NCI-H524 (cell line): ENCODE measurements at places on chromosomes 11 and 22.

DNA sequence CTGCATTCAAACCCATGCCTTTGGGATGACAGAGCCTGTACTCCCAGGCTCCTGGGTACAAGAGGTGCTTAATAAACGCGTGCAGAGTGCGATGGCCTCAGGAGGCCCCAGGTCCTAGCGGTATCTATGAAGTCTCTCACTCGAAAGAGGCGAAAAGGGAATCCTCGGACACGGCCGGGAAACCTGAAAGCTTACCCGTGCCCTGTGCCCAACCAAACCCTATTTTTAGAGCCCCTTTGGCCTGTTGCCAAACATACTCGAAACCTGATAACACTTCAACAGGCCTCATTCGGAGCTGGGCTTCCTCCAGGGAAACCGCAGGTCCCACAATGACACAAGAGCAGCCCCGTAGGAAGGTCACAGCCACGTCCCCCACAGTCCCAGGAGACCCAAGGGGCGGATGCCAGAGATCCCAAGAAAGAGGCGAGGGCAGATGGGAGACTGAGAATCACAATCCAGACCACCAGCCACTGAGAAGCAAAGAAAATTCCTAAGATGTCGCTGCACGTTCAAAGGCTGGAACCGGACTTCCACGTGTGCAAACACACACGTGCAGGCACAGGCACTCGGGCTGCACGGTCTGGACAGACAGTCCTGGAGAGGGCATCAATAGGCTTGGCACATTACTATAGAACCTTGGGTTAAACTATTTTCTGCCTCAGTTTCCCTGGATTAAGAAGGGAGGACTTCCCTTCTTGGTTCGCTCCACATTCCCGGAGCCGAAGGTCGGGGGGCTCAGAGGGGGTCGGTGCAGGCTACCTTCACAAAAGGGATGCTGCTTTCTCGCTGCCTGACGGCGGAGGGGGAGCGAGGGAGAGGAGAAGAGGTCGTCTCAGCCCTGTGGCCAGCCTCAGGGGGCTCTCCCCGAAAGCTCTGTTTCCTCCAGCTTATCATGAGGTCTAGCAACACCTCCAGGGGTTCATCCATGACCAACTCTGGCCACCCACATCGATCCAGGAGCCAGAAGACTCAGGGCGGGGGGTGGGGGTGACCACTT lies 8.2 kb downstream of the PDGFB start:
- DNase-seq = peak; percentile 80

DNA sequence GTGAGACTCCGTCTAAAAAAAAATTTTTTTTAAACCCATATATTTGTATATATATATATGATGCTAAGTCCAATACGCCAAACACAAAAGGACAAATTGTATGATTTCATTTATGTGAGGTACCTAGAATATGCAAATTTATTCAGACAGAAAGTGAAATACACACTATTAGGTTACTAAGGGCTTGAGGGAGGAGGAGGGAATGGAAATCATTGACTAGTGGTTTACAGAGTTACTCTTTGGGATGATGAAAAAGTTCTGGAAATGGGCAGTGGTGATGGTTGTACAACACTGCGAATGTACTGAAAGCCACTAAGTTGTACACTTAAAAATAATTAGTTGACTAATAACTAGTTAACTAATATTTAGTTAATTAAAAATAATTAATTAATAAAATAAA lies 36.2 kb upstream of the FGF3 start:
- no peak for DNase-seq

DNA sequence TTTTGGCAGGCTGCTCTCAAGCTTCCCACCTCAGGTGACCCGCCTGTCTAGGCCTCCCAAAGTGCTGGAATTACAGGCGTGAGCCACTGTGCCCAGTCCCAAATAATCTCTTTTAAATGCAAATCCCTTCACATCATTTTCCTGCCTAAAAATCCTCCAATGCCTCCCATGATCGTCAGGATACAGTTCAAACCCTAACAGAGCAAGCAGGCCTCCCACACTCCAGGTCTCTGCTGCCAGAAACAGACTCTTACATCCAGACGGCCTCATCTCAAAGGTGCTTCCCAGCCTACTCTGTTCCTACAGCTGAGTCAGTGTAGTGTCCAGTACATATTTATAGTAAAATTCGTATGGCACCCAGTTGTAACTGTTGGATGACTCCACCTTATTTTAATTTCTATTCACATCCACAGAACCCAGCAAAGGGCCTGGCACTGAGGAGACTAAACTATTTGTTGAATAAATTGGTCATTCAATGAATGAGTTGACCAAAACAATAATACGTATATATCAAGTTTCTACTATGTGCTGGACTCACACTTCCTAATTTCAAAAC lies 8.2 kb downstream of the SIRT3 start:
- no peak for DNase-seq

DNA sequence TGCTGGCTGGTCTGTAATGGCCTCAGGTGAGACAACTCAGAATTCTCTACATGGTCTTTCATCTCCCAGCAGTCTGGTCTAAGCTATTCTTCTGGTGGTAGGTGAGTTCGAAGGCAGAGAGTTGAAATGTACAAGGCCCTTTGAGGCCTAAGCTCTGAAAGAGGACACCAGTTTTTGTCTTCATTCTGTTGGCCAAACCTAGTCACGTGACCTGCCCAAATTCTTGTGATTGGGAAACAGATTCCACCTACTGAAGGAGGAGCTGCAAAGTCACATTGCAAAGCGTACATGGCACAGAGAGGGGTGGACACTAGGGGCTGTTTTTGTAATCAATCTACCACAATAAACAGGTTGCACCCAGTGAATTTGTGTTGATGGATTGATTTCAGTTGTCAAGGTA lies 193.5 kb downstream of the NAV2 start:
- no peak for DNase-seq

DNA sequence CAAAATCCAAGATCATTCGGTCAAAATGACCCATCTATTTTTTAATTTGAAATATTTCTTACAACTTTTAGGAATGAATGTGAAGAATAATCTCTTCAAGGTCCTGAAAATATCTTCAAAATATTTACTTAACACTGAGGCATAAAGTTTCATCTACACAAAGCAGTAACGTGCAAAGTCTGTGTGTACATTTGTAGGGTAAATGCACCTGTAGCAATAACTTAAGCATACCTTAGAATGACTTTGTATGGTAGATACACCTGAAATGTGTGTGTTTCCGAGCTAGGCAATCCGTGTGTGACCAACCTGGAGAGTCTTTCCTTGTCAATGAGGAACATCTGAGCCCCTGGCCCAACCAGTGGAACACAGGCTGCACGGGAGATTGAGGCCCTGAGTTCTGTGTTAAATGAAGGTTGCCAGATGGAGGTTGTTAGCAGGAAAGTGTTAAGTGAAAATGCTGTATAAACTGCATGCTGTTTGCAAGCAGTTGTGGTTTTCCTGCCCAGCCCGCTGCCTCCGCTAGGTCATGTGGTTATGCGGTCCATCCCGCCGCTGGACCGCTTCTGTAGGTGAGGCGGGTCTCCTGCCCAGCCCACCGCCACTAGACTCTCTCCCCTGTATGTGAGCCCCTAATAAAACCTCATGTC lies 7.6 kb upstream of the CTR9 start:
- no peak for DNase-seq

DNA sequence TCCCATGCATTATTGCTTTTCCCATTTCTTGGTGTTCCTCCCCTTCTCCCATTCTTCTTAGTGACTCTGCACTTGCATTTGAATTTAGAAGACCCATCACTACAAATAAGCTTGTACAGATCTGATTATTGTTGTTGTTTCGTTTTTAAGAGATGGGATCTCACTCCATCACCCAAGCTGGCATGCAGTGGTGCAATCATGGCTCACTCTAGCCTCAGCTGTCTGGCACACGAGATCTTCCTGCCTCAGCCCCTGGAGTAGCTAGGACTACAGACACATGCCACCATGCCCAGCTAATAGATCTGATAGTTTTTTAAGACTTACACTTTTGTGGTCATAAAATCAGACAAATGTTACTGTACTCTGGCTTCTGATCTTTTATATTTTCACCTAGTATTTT lies 252.1 kb downstream of the DDX10 start:
- no peak for DNase-seq

- no peak for DNase-seq
Measured at GRCh38 chr22:43408009-43408408, 3.8 kb upstream of the MPPED1 start.

DNA sequence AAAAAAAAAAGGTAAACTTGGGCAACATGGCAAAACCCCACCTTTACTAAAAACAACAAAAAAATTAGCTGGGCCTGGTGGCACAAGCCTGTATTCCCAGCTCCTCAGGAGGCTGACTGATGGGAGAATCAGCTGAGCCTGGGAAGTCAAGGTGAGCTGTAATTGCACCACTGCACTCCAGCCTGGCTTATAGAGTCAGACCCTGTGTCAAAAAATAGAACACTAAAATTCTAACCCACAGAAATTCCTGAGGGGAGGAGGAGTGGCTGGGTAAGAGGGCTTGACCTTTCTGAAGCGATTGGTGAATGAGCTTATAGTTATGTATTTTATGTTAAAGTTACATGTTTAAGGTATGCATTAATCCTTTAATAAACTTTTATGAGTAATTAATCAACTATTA lies 53.3 kb downstream of the FAT3 start:
- DNase-seq = no peak
